ENCODE measurements at places on chromosomes 7 and 10.

- DNase-seq: no peak
Observed at GRCh38 chr7:127935847-127936376, 95.3 kb downstream of the LRRC4 start.

DNA sequence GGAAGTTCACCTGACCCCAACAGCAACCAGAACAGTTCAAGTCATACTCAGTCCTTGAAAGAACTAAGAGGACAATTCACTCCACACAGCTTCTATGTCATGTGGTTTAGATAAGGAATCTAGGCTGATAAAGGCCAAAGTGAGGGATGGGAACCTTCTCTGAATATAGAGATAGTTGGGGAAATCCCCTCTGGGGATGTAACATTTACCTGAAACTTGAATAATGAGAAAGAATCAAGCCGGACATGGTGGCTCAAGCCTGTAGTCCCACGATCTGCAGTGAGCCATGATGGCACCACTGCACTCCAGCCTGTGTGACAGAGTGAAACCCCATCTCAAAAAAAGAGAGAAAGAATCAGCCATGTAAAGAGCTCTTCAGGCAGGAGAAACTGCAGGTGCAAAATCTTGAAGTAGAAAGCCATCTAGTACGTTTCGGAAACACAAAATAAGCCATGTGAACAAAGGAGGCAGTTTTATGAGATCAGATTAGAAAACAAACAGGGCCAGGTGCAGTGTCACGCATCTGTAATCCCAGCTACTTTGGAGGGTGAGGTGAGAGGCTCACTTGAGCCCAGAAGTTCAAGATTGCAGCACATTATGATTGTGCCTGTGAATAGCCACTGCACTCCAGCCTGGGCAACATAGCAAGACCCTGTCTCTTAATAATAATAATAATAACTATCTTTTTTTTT lies 4.5 kb upstream of the DNMBP start:
- no peak for DNase-seq

- DNase-seq: peak; percentile 69
Observed at GRCh38 chr7:107643407-107643806, 17.2 kb upstream of the SLC26A4 start.

DNA sequence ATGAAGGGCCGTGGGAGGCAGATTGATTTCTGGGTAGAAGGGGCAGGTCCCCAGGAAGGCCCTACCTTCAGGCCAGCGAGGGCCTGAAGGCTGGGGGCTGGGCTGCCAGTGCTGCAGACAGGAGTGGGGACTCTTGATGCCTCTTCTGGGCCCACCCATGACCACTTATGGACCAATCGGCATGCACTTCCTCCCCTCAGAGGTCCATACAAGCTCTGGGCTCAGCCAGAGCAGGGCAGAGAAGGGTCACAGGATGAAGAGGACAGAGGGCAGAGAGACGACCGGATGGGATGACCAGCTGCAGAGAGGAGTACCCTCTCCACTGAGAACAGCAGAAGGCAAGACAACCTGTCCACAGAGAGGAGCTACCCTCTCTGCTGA lies 120.1 kb downstream of the DYNC2I1 start:
- no peak for DNase-seq

DNA sequence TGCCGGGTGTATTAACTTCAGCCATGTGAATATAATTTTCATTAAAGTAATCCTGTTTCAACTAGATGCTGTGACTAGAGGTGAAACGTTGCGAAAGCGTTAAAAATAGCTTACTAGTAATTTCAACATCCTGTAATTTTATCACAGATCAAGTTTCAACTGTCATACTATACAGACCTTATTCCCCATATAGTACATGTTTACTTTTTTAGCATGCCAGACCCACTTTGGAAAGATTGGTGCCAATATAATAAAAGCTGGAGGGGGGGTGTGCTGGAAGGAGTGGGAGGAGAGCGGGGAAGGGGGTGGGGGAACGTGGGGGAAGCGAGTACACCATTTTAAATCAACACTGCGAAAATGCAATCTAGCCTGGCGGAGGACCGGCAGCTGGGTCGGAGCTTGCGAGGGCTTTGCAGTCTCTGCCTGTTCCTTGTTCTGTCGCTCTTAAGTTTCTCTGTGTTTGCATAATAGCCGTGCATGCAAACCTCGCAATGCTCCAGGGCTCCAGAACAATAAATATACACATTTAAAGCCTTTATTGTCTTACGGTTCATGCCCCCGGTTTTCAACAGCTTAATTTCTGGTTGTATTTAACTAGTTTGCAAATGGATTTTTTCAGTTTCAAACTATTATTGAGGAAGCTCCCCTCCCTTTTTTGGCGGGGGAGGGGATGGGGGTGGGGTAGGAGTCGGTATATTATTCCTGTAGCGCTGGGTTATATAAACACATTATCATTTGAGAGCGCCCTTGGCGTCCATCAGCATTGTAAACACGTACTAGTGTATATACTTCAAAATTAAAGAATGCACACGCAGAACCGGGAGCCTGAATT lies 1.3 kb upstream of the ARID5B start:
- peak; percentile 59 for DNase-seq

DNA sequence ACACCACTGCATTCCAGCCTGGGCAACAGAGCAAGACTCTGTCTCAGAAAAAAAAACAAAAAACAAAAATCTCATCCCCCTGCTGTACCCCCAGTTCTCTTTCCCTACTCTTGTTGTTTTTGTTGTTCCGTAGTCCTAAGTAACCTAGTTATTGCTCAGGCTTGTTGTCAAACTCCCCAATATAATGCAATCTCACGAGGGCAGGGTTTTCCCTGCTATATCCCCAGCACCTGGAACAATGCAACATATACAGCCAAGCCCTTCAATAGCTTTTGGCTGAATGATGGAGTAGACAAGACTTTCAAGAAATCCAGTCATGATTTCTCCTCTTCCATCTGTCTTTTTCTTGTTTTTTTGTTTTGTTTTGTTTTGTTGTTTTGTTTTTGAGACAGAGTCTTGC lies 10.2 kb downstream of the ACSL5 start:
- no peak for DNase-seq

DNA sequence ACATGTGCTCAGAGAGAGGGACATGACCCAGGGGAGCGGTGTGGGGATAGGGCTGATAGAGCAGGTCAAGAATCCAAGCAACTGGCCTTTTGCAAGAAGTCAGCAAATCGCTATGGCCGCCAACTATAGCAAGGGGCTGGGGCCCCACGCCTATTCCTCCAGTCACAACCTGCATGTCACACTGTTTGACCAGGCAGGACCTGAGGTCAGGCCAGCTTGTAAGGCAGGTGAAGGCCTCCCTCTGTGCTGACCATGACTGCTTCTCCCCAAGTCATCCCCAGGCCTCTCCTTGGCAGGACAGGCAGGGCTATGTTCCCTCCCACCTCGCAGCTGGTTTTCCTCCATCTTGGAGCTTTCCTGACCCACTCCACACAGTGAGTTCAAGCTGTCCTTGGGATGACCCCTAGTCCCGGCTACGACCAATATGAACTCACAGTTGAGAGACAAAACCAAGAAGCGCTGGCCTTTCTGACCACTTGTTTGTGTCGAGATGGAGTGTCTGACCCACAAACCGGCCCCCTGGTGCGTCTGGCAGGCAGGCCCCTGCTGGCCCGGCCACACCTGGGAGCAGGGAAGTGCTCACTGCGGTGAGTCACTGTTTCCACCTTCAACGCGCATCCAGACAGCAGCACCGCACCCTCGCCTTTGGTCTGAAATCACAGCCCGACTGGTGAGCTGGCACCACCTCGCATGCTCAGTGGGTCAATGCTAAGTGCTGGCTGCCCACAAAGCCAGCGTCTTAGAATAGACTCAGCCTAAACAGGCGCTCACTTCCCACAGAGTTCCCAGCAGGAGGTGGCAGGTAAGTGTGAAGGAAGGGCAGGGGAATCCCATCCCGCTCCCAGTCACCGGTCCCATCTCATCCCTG lies 81.4 kb downstream of the VWA2 start:
- no peak for DNase-seq

DNA sequence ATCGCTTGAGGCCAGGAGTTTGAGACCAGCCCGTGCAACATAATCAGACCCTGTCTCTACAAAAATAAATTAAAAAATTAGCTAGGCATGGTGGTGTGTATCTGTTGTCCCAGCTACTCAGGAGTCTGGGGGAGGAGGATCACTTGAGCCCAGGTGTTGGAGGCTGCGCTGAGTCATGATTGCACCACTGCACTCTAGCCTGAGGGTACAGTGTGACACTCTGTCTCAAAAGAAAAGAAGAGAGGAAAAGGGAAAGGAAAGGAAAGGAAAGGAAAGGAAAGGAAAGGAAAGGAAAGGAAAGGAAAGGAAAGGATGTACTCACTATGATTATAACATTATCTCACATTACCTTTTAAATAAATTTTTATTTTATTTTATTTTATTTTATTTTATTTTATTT lies 56.5 kb upstream of the MPP7 start:
- no peak for DNase-seq

DNA sequence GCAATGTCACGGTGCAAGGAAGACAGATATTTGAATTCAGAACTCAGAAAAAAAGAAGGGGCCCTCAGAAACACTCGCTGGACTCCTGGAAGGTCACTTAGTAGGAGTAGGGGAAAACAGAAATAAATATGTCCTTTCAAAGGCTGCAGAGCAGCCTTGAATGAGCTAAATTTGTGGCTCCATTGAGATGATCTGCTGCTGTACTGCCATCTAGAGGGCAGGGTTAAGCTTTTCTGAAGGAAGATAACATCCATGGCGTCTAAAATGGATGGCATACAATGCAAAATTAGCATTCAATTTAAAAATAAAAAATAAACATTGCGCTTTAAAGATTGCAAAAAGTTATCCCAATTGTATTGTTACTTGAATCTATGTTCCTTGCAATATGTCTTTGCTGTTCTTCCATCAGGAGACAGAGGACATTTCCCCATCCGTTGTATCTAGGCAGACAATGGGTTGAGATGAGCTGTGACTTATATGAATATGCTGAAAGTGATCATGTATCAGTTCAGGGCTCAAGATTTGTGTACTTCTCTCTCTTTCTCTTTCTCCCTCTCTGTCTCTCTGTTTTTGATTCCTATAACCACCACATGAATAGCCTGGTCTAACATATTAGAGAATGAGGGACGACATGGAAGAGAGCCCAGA lies 642.2 kb downstream of the SH2D4B start:
- DNase-seq: no peak

DNA sequence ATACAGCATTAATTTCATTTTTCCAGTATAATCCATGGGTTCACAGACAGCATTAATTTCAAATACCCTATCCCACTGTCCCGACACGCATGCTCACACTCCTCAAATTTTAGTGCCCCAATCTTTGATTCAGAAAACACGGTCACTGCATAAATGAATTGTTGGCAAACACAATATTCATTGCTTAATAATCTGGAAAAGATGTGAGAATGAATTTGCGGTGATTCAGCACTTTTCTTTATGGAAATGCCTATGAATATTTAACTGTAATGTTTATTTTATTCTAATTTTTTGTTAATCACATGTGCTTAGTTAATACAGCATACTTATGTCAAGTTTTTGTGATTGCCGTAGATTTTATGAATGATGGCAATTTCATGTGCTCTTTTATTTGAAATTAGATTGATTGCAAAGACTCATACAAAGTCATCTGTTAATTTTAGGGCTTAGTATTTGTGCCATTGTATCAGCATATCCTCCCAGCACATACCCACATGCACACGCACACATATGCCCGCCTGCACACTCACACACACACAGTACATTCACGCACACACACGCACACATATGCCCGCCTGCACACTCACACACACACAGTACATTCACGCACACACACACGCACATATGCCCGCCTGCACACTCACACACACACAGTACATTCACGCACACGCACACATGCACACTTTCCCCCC lies 35.1 kb downstream of the MACROH2A2 start:
- DNase-seq: no peak

GRCh38 chr7:99624484-99624883 lies 7.7 kb downstream of the ZSCAN25 start:
- no peak for DNase-seq

GRCh38 chr7:52017802-52018679 lies 701.4 kb upstream of the COBL start:
- no peak for DNase-seq

- DNase-seq: no peak
Observed at GRCh38 chr10:79505829-79506228, 6.5 kb upstream of the EIF5AL1 start.

DNA sequence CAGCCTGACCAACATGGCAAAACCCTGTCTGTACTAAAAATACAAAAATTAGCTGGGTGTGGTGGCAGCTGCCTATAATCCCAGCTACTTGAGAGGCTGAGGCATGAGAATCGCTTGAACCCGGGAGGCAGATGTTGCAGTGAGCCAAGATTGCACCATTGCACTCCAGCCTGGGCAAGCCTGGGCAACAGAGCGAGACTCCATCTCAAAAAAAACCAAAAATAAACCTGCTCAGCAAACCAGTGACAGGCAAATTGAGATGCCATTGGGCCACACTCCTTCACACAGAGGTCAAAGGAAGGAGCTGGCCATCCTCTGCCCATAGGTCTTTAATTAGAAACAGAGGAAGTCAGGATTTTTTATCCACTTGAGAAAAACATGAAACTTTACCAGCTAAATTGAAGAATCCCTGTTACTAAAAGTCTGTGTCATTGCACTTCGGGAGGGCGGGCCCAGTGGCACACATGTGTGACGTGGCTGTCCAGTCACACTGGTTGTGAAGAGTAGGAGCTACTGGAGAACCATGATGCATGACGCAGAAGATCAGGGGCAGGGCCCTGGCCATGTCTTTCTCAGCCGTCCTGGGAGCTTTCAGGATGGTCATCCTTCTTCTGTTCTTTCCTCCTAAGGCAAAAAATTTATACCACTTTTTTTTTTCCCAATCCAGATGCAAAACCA lies 118.3 kb upstream of the ZNF438 start:
- no peak for DNase-seq

DNA sequence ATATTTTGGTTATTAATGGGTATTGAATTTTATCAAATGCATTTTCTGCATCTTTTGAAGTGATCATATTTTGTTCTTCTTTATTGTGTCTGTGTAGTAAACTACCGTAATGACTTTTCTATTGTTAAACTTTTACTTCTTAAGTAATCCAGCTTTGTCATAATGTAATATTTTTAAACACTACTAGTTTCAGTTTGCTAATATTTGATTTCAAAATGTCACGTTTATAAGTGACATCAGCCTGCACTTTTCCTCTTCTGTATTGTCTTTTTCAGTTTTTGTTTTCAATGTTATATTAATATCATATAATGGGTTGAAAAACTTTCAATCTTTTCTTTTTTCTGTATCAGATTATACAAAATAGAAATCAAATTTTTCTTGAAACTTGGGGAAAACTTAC lies 71.6 kb upstream of the ANKRD1 start:
- no peak for DNase-seq

Data from AG08396 (cell line).